Stimulated activated CD4-positive, alpha-beta T cell treated with anti-CD3 and anti-CD28 coated beads, Interleukin-15, amount 100 ng/mL, for 24 hours (primary cell): ENCODE measurements at places on chromosomes 4 and X.

DNA sequence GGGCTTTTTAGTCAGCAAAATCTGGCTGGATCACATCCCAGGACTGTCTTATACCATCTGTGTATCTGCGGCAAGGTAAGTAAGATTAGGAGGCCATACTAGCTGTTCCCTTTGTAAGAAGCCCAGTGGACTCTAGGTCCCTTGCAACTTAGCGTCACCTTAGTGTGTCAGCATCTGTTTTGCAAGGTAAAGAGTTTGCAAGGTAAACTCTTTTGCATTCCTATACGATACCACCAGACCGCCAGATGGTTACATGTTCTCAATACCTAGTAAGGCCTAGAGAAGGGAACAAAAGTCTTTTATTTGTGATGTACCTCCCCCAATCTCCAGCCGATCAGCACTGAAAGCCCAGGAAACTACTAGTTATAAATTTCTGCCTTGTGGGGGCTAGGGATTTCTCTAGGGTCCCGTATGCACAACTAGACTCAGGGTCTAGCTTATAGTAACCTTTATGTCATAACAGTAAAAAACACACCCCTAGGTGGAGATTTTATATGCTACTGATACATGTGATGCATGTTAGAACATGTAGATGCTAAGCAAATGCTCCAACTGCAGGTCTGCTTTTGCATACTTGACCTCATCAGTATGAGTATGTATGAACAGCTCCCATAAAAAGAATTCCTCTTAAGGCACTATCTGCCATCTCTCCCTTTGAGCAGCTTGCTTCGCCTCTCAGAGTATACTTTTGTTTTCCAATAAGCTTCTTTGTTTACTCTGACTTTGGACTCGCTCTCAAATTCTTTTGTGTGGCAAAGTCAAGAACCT is 78.4 kb downstream of the KCNIP4 start:
- no peak for DNase-seq

- no peak for DNase-seq
Measured at GRCh38 chrX:39985551-39985950, 112.2 kb downstream of the BCOR start.

DNA sequence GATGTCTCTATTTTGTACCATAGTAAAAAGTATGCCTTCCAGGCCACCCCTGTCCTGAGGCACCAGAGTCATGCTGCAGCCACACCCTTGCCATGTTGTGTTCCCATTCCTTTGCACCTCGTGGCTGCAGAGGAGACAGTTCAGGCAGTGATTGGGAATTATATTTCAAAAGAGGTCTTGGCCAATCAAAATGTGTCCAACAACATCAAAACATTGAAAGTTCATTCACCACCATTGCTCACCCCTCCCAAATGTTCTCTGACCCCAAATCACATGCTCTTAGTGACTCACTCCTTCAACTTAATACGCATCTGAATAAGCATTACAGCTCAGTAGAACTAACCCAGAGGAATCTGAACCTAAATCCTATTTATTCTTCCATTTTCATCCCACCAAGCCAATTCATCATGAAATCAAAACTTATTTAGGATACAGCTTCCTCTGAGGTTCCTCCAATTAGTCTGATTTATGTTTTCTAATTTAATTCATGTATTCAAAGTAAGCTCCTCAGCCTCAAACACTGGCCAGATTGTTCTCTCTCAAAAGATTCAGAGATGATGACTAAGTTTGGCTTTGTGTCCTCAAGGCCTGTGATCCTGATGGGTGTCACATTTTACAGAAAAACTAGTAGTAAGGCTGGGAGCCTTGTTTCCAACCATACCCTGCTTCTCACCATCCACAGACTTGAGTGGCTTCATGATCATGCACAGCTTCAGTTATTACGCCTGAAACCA is 323.2 kb upstream of the INTU start:
- no peak for DNase-seq

DNA sequence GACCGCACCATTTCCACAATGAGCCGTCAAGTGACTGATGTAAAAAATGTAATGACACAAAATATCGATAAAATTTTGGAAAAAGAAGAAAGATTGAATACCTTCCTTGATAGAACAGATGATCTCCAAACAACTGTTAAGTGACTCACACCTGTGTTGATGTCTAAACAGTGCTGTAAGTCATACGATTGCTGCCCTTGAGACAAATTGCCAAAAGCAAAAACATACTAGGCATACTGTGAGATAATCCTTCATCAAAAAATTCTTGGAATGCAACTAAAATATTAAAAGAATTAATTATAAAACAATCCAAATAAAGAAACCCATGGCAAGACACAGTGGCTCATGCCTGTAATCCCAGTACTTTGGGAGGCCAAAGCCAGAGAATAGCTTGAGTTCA is 53.4 kb downstream of the HNRNPD start:
- DNase-seq: no peak

- no peak for DNase-seq
Measured at GRCh38 chr4:80811406-80811805, 219.1 kb upstream of the BMP3 start.
